ENCODE measurements at places on chromosomes 11 and 22.

DNA sequence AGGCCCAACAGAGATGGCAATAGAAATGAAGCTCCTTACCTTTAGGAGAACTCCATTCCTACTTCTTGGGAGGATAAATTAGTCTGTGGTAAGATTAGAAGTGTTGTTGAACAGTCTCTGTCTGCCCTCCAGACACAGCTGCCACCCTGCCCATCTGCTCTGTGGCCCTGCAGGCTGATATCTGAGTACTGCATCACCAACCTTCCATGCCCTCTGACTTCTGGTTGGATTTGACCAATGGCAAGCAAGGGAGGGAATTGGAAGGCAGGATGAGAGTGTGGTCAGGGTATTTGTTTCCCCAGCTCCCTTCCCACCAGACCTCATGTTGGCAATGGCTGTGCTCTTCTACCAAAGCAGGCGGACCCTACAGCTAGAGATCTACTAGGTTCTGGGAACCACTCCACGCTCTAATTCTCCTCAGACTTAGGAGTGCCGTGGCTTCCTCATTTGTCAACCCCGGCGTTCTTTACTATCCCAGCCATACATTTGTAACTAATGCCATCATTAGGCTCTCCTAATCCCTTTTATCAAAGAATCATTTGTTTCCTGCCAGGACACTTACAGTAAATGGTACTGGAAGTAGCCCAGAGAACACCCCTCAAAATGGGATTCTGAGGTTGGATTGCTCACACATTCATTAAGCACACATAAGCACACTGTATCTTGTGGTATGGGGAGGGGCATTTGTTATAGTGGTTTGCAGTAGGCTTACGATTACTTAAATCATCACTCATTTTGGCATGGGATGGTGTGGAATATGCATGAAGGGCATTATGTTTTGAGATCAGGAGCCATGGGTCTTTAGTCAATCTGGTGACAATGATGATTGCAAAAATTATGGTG lies 35.4 kb upstream of the CD44 start:
- DNase-seq = no peak

- DNase-seq = no peak
Measured at GRCh38 chr11:13294178-13294577, 16.6 kb downstream of the BMAL1 start.

DNA sequence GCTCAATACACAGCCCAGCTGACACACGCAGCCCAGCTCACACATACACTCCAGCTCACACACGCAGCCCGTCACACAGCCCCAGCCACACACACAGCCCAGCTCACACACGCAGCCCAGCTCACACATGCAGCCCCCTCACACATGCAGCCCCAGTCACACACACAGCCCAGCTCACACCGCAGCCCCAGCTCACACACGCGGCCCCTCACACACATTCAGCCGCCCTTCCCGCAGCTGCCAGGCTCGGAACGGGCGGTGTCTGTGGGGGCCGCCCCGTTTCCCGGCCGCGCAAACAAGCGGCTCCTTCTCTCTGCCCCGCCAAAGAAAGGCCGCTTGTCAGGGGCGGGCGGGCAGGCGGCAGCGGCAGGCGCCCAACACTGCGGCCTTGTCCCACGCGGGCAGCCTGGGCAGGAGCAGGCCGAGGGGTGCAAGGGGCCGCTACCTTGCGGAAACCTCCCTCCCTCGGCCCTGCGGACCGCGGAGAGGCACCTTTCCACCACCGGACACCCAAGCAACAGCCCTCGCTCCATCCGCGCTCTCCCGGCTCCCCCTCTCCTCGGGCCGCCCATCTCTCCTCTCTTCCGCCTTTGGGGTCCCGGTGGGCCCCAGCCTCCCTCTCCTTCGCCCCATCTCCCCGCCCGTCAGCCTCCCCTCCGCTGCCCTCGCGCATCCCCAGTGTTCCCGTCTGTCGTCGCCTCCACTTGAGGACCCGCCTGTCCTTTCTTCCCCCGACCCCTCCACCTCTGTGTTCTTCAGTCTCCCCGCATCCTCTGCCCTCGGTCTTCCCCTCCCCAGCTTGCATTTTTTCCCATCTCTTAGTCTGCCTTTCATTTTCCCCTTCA lies 2.2 kb downstream of the PHLDB1 start:
- peak; percentile 32 for DNase-seq

DNA sequence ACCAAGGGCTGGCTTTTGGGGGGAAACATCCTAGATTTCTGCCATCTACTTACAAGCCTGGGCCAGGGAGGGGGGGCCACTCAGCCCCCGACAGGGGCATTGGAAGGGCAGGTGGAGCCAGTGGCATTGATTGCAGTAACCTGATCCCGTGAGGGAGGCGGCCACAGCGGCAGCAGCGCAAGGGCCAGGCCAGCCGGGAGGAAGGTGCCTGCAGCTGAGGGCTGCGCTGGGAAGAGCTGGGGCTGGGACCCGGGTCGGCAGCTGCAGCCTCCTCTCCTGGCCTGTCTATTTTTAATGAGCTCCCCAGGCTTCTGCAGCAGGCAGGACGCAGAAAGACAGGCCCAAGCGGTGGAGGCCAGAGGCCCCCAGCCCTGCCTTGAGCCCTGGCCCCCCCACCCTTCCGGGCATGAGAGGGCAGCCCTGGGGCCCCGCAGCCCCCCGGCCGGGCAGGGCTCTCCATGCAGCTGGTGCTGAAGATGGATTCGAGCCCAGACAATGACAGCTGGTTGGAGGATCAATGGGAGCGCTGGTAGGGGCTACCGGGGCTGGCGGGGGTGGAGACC lies 10.6 kb downstream of the FREY1 start:
- no peak for DNase-seq

DNA sequence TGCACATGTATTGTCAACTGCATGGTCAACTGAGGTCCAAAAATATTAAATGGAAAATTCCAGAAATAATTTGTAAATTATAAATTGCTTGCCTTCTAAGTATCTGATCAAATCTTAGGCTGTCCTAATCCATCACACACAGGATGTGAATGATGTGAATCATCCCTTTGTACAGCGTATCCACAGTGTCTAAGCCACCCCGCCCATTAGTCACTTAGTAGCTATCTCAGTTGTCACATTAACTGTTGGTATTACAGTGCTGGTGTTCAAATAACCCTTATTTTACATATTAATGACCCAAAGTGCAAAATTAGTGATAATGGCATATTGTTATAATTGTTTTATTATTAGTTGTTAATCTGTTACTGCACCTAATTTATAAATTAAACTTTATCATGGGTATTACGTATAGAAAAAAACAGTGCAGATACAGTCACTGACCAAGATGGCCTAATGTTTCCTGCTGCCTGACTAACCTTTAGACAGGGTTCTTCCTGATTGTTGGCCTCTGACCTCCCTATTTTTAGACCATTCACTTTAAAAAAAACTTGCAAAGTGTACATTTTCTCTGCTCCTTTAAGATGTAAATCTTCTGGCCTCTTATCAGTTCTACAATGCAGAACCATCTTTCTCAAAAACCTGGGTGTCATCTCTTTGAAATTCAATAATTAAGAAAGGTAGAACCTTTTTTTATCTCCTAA lies 2.9 kb upstream of the SVIP start:
- DNase-seq = peak; percentile 88

- no peak for DNase-seq
Measured at GRCh38 chr11:57313071-57313787, 11.5 kb downstream of the TNKS1BP1 start.

DNA sequence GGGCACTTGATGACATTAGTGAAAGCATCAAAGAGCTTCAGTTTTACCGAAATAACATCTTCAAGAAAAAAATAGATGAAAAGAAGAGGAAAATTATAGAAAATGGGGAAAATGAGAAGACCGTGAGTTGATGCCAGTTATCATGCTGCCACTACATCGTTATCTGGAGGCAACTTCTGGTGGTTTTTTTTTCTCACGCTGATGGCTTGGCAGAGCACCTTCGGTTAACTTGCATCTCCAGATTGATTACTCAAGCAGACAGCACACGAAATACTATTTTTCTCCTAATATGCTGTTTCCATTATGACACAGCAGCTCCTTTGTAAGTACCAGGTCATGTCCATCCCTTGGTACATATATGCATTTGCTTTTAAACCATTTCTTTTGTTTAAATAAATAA lies 10.6 kb downstream of the REXO2 start:
- DNase-seq = no peak

- no peak for DNase-seq
Measured at GRCh38 chr22:17917490-17917983, 106.8 kb downstream of the MICAL3 start.

- DNase-seq = no peak
Measured at GRCh38 chr11:73201888-73202780, 15.9 kb upstream of the P2RY2 start.

- no peak for DNase-seq
Measured at GRCh38 chr11:12189543-12190235, 79.3 kb downstream of the MICAL2 start.

GRCh38 chr22:20111045-20111688 lies 4.7 kb upstream of the RANBP1 start:
- DNase-seq = peak; percentile 36

GRCh38 chr11:76526878-76527277 lies 82.1 kb downstream of the EMSY start:
- DNase-seq = no peak

- no peak for DNase-seq
Measured at GRCh38 chr11:27412192-27412691, 49.2 kb upstream of the CCDC34 start.

- no peak for DNase-seq
Measured at GRCh38 chr11:34614344-34615104, 6.4 kb upstream of the EHF start.

GRCh38 chr11:2975594-2975993 lies 16.5 kb downstream of the NAP1L4 start:
- no peak for DNase-seq

GRCh38 chr11:18364495-18365073 lies 29.8 kb upstream of the LDHA start:
- no peak for DNase-seq

DNA sequence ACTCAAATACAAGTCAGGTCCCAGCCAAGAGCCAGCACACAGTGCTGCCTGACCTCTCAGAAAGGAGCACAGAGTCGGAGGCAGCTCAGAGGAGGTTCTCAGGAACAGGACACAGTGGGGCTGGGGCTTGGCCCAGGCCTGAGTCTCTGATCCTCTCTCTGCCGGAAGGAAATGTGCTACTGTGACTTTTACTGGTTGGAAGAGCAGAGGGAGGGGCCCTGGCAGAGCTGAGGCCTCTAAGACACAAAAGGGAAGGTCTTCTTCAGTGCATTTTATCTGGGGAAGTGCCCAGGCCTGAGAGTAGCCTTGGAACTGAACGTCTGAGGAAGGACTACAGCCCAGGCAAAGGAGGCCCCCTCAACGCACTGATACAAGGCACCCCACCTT lies 16.2 kb upstream of the CASTOR1 start:
- DNase-seq = peak; percentile 51

DNA sequence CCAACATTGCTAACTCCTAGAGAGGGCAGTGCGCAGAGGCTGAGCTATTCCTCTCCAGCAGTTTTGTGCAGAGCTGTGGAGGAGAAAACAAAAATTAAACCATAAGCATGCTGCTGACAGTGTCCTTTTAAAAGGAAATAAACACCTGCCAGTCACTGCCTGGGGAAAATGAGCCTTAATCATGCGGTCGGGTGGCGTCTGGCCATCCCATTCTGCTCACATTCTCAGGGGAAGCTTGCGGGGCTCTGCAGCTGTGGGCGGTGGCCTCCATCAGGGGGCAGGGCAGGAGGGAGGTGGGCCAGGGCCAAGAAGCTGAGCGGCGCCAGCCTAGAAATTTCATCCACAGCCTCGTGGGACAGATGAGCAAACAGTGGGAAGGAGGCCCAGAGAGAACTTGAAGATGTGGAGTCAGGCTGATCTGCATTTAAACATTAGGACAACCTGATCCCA lies 71.0 kb upstream of the TP53I11 start:
- DNase-seq = peak; percentile 28

DNA sequence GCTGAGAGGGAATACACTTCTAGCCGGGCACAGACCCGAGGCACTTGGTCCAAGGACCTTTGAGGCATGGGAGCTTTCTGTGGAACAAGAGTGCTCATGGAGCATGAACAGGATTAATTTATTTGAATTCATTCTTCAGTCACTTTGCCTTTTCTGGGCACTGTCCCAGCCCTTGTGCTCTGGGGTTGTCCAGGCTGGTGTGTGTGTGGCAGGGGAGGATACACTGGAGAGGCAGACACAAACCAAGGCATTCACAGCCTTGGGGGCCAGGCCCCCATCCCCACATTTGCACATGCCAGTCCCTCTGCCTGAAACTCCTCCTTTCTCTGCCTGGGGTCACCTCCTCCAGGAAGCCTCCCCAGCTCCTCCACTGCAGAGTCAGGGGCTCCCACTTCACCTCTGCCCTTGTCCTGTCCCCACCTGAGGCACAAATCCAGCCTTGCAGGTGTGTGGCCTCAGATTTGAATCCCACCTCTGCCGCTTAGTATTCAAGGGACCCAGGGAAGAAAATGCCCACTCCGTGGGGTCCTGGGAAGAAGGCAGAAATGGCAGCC lies 55.5 kb downstream of the MYO7A start:
- no peak for DNase-seq

- DNase-seq = peak; percentile 22
Measured at GRCh38 chr22:30804626-30805025, 110.0 kb downstream of the OSBP2 start.

DNA sequence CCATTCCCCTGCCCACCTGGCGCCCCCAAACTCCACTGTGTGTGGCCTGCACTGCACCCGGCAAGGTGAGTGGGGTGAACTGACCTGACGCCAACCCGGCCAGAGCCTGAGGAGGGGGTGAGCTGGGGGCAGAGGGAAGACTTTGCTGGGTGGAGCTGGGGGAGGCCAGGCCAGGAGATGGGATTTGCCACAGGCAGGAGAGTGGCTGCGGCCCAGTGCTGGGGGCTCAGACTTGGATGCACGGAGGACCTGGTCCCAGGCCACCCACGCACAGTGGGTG lies 17.8 kb upstream of the FLRT1 start:
- no peak for DNase-seq

DNA sequence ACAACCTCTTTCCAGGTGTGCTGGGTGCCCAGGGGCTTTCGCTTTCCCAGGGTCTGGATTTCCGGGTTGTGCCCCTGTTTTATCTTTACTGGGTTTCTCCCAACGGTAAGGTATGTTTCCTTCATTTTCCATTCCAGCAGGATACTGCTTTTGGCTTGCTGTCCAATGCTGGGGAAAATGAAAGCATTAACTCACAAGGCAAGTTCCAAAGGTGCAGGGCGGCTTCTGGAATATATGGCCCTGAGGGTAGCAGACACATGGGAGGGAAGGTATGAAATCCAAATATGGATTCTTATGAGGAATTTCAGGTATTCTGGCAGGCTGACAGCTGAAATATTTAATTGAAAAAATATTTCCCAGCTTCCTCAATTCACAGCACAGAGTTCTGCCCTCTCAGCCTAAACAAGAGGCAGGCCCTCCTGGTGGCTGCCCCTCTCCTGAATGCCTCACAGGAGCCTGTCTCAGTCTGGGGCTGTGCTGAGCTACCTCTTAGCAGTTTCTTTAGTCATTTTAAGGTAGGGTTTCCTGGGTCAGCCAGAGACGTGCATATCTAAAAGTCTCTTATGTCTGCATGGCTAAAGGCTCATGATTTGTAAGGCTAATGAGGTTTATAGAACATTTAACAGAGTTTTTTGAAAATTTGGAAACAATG lies 318.6 kb upstream of the B3GAT1 start:
- no peak for DNase-seq

- DNase-seq = no peak
Measured at GRCh38 chr11:28704801-28705200, 596.6 kb downstream of the METTL15 start.

Data from kidney capillary endothelial cell (primary cell).